ENCODE measurements at places on chromosomes 1 and 21.
A peak's percentile ranks its signal among the peaks of the same experiment; 100 is the strongest.

GRCh38 chr1:26094677-26095383 is 16.8 kb upstream of the PDIK1L start:
- no peak overlapping the region for H3K4me3 ChIP-seq
- no peaks in the 10 kb centered on the region for H3K4me1 ChIP-seq
- peak; percentile 36 for DNase-seq
- H3K27ac ChIP-seq, result no peak overlapping the region
- H3K36me3 ChIP-seq, result no peaks in the 10 kb centered on the region
- no peaks in the 10 kb centered on the region for H3K27me3 ChIP-seq

GRCh38 chr1:86741947-86742572 is 37.7 kb downstream of the SH3GLB1 start:
- no peaks in the 10 kb centered on the region for H3K4me1 ChIP-seq
- H3K27me3 ChIP-seq, result no peaks in the 10 kb centered on the region
- no peak overlapping the region for H3K4me3 ChIP-seq

DNA sequence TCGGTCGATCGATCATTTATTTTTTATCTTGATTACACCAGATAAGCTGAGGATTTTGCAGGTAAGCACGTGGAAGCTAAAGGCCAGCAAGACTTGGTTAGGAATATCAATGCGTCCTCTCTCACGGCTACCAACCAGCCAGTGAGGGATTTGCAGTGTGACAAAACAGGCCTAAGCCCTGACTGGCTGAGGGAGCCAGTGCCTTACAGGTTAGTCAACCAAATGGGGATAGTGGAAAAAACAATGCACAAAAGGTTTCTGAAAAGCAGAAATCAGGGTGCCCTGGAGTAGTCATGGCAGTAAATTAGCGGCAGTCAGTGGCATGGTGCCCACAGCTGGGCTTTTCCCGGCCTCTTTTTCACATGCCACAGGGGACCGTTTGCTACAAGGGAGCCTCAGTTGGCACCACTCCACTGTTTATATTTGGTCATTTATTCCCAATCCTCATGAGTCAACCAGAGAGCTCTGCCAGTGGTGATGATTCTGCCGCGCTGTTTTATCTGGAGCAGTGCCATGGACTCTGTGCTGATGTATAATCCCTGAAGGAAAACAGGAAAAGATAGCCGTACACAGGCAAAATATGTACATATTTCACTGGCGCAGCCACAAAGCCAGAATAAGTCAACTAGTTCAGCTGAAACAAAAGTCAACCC is 167.6 kb downstream of the RHOU start:
- no peaks in the 10 kb centered on the region for H3K27me3 ChIP-seq
- no peaks in the 10 kb centered on the region for H3K36me3 ChIP-seq
- peak; percentile 80 for DNase-seq
- peaks cover 12% of the 10 kb centered on the region for H3K4me1 ChIP-seq
- H3K4me3 ChIP-seq, result no peak overlapping the region

DNA sequence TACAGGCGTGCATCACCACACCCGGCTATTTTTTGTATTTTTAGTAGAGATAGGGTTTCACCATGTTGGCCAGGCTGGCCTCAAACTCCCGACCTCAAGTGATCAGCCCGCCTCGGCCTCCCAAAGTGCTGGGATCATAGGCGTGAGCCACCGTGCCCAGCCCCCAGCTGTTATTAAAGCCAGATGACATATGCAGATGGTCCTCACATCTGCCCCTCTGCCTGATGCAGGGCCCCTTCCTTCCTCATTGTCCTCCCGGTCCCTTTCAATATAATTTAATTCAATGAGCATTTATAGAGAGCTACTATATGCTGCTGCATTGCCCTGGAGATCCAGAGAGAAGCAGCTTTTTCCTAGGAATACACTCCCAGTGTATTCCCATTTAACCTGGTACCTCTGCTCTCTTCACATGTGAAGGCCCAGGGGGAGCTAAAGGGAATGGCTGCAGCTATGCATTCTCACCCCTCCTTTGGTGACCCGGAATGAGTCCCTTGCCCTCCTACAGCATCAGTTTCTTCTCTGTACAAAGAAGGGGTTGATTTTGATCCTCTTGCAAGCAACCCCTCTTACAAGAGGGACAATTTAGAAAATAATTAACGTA is 55.6 kb downstream of the L1TD1 start:
- no peak overlapping the region for H3K4me3 ChIP-seq
- DNase-seq, result no peak

GRCh38 chr1:27649306-27649635 is 14.3 kb upstream of the FGR start:
- H3K36me3 ChIP-seq, result no peaks in the 10 kb centered on the region
- no peak overlapping the region for H3K27ac ChIP-seq
- no peak overlapping the region for H3K4me3 ChIP-seq
- no peak for DNase-seq
- H3K27me3 ChIP-seq, result no peaks in the 10 kb centered on the region

GRCh38 chr1:58765006-58765405 is 18.8 kb downstream of the JUN start:
- H3K27ac ChIP-seq, result no peak overlapping the region
- no peak overlapping the region for H3K4me3 ChIP-seq
- no peaks in the 10 kb centered on the region for H3K36me3 ChIP-seq
- H3K27me3 ChIP-seq, result no peaks in the 10 kb centered on the region
- peaks cover 6% of the 10 kb centered on the region for H3K4me1 ChIP-seq
- DNase-seq, result no peak

DNA sequence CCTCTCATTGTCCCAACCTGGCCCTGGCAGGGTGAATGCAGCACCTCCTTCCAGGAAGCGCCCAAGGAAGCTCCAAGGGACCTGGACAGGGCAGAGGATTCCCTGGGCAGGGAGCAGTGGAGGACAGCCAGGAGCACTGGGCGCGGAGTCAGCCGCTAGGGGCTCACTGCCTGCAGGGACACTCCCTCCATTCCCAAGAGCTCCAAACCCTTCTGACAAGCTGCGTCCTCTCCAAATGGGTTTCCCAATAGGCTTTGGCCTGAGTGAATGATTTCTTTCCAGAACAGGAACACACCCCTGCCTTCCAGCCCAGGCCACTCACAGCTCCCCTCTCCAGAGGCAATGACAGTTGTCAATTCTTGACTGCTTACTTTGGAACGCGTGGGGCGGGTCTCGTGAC is 128.5 kb upstream of the EDN2 start:
- peaks cover 1% of the 10 kb centered on the region for H3K4me1 ChIP-seq
- no peaks in the 10 kb centered on the region for H3K36me3 ChIP-seq
- no peaks in the 10 kb centered on the region for H3K27me3 ChIP-seq
- no peak overlapping the region for H3K4me3 ChIP-seq
- no peak for DNase-seq
- no peak overlapping the region for H3K27ac ChIP-seq

- no peak overlapping the region for H3K4me3 ChIP-seq
- H3K27ac ChIP-seq, result no peak overlapping the region
- H3K27me3 ChIP-seq, result no peaks in the 10 kb centered on the region
- H3K36me3 ChIP-seq, result no peaks in the 10 kb centered on the region
- no peaks in the 10 kb centered on the region for H3K4me1 ChIP-seq
These were observed 106.8 kb upstream of the CACHD1 start for GRCh38 chr1:64363111-64363510.

DNA sequence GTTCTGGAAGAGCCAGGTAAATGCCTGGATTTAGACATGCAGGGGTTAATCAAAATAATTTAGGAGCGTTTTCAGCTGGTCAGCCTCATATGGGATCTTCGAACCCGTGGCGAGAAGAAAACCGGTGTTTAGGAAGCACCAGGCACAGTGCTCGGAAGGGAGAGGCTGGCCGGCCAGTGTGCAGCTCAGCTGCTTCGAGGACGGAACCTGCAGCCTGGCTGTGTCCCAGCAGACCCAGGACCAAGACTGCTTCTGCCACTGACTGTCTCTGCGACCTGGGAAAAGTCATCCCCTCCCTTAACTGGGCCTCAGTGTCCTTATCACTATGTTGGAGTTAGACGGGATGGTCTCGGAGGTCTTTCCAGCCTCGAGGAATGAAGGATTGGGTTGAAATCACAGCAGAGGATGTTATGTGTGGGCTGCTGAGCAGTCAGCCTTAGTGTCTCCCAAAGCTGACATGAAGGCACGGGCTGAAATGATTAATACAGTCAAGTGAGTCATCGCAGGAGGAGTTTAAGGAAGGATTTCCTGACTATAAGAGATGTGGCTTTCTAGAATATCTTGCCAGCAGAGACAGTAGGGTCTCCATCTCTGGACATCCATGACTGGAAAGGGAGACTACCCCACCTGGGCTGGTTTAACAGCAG is 20.8 kb downstream of the PPFIA4 start:
- peaks cover 5% of the 10 kb centered on the region for H3K4me1 ChIP-seq
- no peak for DNase-seq
- no peaks in the 10 kb centered on the region for H3K36me3 ChIP-seq
- H3K27me3 ChIP-seq, result no peaks in the 10 kb centered on the region

- no peaks in the 10 kb centered on the region for H3K4me1 ChIP-seq
- DNase-seq, result no peak
- H3K36me3 ChIP-seq, result no peaks in the 10 kb centered on the region
- no peak overlapping the region for H3K4me3 ChIP-seq
These were observed 24.8 kb upstream of the NTPCR start for GRCh38 chr1:232925421-232926220.

DNA sequence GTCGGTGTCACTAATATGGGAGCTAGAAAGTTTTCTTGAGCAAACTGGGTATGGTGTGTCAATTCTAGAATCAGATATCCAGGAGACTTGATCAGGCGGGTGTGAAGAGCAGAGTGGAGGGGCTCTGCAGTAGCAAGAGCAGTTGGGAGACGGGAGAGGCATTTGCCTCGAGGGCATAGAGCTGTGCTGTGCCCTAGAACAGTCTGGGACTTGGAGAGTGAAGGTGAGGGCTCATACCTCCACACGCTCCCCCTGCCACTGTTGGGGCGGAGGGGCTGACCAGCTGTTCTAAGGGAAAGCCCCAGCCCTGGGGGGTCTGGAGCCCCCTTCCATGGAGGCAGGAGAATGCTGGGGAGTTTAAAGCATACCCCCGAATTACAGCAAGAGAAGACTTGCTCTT is 33.8 kb downstream of the SIM2 start:
- no peaks in the 10 kb centered on the region for H3K4me1 ChIP-seq
- H3K36me3 ChIP-seq, result no peaks in the 10 kb centered on the region
- H3K27me3 ChIP-seq, result no peaks in the 10 kb centered on the region
- DNase-seq, result no peak

DNA sequence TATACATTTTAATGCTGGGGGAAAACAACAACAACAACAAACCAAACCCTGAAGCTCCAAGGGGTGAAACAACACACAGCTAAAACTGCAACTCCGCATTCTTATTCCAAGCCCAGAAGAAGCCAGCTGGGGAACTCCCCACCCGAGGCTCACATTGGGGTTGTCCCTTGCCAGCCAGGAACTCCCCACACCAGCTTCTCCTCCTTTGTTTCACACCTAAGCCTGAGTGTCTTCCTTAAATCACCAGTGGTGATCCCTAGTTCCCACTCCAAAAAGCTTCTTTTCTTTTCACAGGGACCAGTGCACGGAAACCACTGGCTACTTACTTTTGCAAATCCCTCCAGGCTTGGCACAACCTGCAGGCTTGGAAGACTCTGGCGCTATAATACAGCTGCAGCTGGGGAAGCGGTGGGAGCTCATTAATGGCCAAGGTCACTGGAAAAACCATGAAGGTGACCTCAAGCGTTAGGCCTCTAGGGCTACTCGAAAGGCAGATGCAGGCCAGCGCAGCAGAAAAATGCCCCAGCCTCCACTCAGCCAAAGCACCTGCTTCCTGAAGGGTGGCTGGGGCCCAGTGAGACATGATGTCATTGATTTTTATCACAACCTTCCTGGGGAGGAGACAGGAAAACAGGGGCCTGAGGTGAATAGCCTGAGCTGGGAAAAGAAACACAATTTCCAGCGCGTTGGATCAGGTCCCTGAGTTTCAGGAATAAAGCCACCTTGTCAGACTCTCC is 40.1 kb downstream of the TLR5 start:
- no peak overlapping the region for H3K27ac ChIP-seq
- H3K36me3 ChIP-seq, result no peaks in the 10 kb centered on the region
- peaks cover 6% of the 10 kb centered on the region for H3K4me1 ChIP-seq
- peak; percentile 30 for DNase-seq
- H3K27me3 ChIP-seq, result no peaks in the 10 kb centered on the region

DNA sequence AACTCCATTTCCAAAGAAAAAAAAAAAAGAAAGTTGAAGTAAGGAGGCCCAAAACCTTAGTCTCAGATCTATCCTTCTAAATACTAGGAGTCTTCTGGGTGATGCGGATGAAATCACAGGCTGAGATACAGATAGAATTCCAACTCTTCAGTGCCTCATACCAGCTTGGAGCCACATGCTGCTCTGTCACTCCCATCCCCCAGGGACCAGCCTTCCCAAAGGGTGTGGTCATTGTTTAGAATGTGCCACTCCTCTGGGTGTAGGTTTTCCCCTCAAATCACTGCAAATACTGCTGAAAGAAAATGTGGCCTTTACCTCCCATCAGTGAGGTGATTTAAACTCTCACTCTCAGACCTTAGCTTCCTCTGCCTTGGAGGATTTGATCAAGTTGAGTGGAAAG is 112.9 kb downstream of the CDC7 start:
- no peak for DNase-seq
- no peak overlapping the region for H3K27ac ChIP-seq
- H3K4me3 ChIP-seq, result no peak overlapping the region

DNA sequence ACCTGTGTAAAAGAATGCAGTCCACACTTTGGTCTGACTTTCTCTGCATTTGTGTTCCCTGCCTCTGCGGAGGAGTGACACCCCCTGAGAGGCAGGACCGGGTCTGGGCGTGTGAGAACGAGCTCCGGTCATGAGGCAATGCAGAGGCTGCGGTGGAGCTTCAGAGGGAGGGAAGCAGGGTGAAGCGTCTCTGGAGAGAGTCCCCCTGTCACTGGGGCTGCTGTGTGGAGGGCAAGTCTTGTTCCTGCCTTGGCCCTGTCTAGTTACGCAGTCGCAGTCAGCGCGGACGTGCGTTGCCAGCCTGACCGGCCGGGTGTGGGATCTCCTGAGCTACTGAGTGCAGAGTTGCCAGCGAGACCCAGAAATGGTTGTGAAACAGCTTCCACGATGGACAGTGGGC is 48.5 kb downstream of the BACE2 start:
- no peaks in the 10 kb centered on the region for H3K27me3 ChIP-seq
- H3K36me3 ChIP-seq, result no peaks in the 10 kb centered on the region
- H3K4me3 ChIP-seq, result no peak overlapping the region
- H3K4me1 ChIP-seq, result no peaks in the 10 kb centered on the region
- no peak overlapping the region for H3K27ac ChIP-seq

- no peaks in the 10 kb centered on the region for H3K36me3 ChIP-seq
- peaks cover 8% of the 10 kb centered on the region for H3K4me1 ChIP-seq
- H3K4me3 ChIP-seq, result no peak overlapping the region
These were observed 18.8 kb downstream of the RNF220 start for GRCh38 chr1:44423591-44424537.
